ENCODE measurements at places on chromosomes 1 and 21. TPM values are rescaled to one million over a fixed set of nuclear protein-coding genes. Genes with fewer than 3 reads are reported as not detected.

DNA sequence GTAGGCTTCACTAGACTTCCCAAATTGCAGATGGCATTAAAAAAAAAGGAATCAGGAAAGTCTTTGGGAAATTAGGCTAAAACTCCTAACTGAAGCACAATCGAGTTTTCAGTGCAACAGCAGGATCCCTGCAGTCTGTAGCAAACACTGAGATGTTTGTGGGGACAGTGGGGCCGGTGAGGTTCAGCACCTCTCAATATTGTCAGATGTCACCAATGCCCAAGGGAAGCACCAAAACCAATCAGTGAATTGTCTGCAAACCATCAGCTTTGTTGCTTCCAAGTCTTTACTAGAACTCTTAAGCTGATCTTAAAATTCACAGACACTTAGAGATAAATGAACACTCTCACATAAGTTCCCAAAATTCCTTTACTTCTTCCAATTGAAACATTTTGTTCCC lies 2.6 kb downstream of the ERG start:
- no peaks in the 10 kb centered on the region for H3K36me3 ChIP-seq
- H3K4me1 ChIP-seq = peaks cover 54% of the 10 kb centered on the region
- peak overlapping the region; percentile 88 for H3K27ac ChIP-seq
- peak overlapping the region; percentile 66 for H3K4me3 ChIP-seq
- no peak for DNase-seq

DNA sequence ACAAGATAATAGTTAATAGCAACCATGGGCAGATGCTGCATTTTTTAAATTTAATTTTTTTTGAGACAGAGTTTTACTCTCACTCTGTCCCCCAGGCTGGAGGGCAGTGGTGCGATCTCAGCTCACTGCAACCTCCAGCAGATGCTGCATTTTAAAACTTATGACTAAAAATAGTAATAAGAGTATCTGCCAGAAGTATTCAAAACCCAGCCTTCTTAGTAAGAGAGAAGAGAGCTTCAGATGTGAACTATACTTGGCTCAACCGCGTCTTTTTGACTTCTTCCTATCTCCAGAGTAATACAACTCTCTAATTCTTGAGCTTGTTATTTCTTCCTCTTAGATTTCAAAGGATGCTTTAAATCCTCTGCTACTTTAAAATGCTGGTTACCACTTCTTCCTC lies 4.6 kb downstream of the RPS27 start:
- H3K4me3 ChIP-seq = no peak overlapping the region
- H3K27ac ChIP-seq = no peak overlapping the region
- peaks cover 48% of the 10 kb centered on the region for H3K36me3 ChIP-seq
- no peak for DNase-seq
- no peaks in the 10 kb centered on the region for H3K27me3 ChIP-seq
- peaks cover 40% of the 10 kb centered on the region for H3K4me1 ChIP-seq

GRCh38 chr1:159780583-159781582 lies at the start of gene DUSP23:
DUSP23 (plus strand) TSS chr1:159780962; CDS start chr1:159781101, 139 bp downstream.
- H3K4me3 ChIP-seq = peak within 1 kb of the TSS; percentile 86
- H3K27me3 ChIP-seq = no peaks in the 10 kb centered on the region
- peaks cover 24% of the 10 kb centered on the region for H3K4me1 ChIP-seq

GRCh38 chr21:25572861-25573310 lies 34.4 kb downstream of the MRPL39 start:
- no peaks in the 10 kb centered on the region for H3K27me3 ChIP-seq
- no peak for DNase-seq
- peaks cover 21% of the 10 kb centered on the region for H3K36me3 ChIP-seq
- no peaks in the 10 kb centered on the region for H3K4me1 ChIP-seq

PHLDA3 gene
- total RNA-seq = 21.1 TPM
